ENCODE measurements at places on chromosomes 11 and 22.
A peak's percentile ranks its signal among the peaks of the same experiment; 100 is the strongest.

GRCh38 chr11:132982772-132983640 lies 549.3 kb downstream of the OPCML start:
- no peak for DNase-seq

DNA sequence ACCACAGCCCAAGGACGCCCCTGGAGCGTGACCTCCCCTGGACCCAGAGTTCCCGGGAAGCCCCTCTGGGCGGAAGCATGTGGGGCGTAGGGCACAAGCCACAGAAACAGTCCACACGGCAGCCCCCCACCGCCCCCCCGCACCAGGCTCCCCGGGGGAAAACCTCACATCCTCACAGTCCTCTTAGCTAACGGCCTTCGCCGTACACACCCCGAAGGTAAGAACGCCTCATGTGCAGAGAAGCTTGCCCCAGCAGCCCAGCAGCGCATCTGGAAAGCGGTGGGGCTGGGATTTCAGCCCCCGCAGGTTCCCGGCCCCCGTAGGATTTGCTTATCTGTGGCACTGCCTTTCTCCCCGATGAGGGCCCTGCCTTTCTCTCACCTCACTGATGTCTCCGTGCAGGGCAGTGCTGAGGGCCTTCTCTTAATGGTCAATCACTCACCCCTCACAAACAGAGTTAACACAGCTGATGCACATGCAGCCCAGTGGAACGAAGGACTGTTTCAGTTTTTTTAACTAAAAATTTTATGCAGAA lies 309.2 kb downstream of the BRD1 start:
- DNase-seq, result no peak

DNA sequence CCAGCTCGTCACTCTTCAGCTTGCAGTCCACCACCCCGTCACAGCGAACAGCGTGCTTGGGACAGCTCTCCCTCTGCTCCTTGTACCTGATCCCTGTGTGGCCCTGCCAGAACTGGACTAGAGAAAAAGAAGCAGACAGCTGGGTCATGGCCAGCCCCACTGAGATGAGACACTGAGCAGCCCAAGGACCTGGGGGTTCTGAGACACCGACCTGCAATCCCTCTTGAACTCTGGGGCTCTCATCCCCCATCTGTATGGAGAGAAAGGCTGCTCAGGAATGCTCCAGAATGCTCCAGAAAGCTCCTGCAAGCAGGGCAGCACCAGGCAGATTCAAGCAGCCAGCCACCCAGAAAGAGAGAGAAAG lies 14.8 kb downstream of the TMPRSS13 start:
- DNase-seq, result no peak

GRCh38 chr22:32909581-32910428 lies 108.3 kb downstream of the TIMP3 start:
- no peak for DNase-seq

- DNase-seq, result no peak
These were observed 23.0 kb downstream of the SIK3 start for GRCh38 chr11:117075186-117075585.

DNA sequence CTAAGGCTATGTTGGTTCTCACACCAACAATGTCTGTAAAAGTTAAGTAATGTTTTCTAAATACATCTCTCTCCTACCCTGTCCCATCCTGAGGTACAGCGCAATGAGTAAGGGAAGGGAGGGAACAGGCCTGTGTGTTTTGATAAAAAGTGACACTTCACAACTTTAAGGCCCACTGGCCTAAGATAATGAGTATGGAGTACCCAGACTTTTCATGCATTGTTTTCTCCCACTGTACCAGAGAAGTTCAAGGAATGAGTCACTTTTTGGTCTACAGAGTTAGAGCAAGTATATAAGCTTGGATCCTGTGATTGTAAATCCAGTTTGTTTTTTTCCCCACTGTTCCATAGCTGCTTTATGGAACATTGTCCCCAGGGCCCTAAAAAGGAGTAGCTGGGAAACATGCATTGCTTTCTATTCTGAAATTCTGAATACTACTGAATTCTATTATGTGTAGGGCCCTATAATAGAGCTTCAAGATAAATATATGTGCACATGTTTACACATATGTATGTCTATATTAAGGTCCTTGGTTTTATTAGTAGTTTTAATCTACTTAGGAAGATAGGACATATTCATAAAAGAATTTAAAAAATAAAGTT lies 29.8 kb downstream of the KCNE3 start:
- DNase-seq, result no peak

DNA sequence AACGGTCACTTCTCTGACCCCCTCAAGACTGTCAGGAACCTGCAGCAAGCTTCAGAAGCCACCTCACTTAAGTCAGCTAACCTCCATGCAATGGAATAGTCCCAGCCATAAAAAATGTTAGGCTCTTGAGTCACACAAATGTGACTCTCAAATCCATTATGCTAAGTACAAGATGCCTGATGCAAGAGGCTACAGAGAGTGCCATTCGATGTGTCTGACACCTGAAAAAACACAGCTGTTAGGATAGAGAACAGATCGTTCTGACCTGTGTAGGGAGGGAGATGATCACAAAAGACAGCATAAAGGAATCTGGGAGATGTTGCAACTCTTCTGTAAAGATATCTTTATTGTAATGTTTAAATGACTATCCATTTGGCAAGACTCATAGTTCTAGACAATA lies 712.4 kb downstream of the TBC1D22A start:
- no peak for DNase-seq

DNA sequence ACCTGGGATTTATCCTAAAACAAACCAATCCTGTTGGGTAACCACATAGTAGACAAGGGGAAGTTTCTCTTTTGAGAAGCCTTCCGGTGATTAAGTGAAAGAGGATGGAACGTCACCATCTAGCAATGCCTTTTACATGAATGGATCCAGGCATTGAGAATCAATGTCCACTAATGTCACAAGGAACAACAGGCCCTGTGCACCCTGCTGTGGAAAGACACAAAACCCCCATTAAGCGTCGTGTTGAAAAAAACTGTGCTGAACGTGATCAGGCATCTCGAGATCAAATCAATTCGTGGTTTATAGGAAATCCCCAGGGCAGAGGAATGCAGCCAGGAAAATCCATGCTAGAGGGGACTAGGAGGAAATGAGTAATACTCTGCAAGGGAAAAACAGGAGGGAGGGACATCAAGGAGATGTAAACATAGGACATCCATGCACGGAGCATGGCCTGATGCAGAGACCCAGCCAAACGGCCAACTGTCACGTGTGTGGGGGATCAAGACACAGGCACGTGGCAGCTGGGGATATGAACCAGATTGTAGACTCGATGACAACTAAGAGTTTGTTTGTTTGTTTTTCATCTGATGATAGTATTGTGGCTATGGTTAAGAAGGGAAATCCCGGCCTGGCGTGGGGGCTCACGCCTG lies 38.6 kb upstream of the CARS1 start:
- peak; percentile 59 for DNase-seq

- DNase-seq, result no peak
These were observed 10.2 kb upstream of the ALG8 start for GRCh38 chr11:78149646-78150045.

DNA sequence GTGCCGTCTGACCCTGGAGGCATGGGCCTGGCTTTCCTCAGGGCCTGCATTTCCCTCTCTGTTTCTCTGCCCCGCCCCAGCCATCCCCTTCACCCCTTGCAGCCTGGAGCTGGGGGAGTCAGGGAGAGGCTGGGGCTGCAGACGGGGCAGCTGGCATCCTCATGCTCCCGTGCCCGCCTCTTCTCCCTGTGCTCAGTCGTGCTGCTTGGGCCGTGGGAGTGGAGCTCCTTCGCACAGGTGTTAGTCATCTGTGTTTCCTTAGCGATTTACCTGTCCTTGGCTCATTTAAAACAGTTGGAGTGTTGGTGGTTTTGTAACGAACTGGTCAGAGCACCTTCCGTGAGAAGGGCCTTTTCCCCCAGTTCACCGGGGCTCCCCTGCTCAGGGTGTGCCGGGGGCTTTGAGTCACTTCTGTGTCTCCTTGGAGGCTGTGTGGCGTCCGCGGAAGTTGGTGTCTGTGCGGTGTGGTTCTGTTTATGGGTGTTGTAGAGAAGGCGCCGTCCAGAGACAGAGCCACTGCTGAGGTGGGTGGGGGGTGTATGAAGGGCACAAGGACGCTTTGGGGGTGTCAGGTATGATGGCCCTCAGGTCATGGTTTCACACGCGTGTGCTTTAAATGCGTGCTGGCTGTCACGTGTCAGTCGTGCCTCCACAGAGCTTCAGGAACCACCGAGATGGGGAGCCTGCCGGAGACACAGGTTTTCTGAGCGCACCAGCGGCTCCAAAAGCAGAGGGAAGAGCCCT lies 19.5 kb downstream of the BRSK2 start:
- DNase-seq, result no peak

DNA sequence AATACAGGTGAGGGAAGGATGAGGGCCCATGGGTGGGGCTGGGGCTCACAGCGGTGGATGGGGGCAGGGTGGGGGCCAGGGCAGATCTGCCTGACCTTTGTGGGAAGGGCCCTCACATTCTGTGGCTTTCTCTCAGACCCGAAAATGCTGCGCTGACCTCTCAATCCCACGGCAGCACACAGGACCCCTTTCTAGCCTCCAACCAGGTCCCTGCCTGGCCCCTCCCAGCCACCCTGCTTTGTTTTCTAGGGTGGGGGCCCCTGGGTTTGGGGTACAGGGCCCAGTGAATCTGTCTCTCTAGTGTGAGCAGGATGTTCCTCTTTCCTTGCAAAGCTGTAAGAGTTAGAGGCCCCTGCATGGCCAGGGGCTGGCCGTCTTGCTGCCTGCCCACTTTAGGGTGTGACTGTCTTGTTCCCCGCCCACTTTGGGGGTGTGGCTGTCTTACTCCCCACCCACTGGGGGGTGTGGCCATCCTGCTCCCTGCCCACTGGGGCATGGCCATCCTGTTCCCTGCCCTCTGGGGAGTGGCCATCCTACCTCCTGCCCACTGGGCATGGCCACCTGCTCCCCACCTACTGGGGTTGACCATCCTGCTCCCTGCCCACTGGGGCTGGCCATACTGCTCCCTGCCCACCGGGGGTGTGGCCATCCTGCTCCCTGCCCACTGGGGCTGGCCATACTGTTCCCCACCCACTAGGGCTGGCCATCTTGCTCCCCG lies 11.5 kb downstream of the PARVG start:
- DNase-seq, result no peak

GRCh38 chr11:11046781-11047180 lies 188.9 kb upstream of the ZBED5 start:
- no peak for DNase-seq

GRCh38 chr11:118209033-118209432 lies 15.8 kb downstream of the JAML start:
- no peak for DNase-seq

DNA sequence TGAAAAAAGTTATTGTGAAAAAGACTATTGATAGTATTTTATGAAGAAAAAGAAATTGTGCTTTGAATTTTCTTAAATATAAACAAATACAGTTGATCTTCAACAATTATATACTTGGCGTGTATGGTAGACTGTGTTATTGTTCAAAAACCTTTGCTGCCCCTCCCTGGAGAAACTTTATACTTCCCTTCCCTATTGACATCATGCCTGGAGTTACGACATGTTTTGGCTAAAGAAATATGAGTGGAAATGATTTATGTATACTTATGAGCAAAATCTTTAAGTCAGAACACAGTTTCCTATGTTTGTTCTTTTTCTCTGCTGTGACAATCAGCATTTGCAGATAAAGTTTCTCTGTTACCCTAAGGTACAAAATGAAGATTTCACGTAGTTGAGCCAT lies 243.8 kb downstream of the TMEM135 start:
- no peak for DNase-seq

DNA sequence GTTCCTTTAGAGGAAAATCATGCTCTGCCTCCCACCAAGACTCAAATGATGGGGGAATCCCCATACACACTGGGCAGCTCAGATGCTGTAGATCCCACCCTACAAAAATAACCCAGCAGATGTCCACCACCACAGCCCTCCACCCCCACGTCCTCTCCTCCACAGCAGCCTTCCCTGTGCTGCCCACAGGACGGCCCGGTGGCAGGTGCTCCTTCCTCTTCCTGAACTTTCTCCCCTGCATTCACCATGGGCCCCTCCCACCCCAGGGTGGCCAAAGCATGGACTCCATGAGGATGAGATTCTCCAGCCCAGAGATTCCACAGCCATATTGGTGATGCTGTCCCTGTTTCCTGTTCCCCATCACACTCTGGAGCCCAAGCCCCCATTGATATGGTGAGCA lies 368.3 kb downstream of the CADM1 start:
- no peak for DNase-seq

GRCh38 chr11:46332568-46333393 lies 14.5 kb upstream of the DGKZ start:
- DNase-seq, result no peak

DNA sequence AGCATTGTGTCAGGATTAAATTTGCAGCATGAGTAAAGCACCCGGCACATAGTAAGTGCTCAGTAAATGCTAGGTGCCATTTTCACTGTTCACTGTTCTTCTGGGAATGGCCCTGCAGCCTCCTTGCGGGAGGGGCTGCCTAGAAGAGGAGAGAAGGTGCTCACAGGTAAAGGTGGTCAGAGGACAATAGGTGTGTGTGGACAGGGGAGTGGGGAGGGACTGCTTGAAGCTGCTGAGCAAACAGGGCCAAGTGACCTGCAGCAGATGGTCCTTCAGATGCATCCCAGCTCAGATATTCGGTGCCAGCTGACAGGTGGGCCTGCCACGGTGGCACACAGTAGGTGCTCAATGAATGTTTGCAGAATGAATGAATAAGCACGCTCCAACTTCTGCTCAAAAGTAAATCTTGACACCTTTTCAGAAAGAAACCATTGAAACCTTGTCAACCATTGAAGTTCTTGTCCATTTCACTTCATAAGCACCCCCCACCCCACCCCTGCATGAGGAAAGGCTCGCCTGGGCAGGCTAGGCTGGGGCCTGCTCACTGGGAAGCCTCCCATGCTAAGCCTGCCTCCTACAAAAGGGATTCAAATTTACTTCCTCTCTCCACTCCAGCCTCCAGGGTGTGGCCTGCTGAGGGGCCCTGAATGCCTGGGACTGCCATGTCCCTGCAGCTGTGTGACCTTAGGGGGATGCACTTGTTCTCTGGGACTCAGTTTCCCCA lies 1.6 kb downstream of the KIAA0930 start:
- DNase-seq, result no peak

DNA sequence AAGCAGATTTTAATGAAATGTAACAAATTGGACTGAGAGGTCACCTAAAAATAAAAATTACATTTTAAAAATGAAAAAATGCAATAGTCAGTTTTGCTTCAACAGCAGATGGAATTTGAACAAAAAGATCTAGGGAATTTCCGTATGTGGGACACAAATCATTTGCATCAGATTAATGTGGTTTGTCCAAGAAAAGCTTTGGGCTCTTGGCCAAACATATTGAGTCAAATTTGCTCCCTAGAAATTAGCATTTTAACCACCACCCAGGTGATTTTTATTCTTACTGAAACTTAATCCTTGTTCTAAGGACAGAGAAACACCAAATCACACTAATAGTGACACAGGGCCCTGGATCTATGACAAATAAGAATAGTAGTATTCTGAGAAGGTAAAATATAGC lies 1477.8 kb downstream of the FAM181B start:
- DNase-seq, result no peak

GRCh38 chr11:22787055-22787454 lies 42.5 kb downstream of the SVIP start:
- no peak for DNase-seq
